Activated CD8-positive, alpha-beta memory T cell treated with anti-CD3 and anti-CD28 coated beads for 4 hours (primary cell): ENCODE measurements at places on chromosomes 12 and 14.

GRCh38 chr14:100796946-100797345 is 29.0 kb upstream of the MEG3 start:
- DNase-seq: no peak

DNA sequence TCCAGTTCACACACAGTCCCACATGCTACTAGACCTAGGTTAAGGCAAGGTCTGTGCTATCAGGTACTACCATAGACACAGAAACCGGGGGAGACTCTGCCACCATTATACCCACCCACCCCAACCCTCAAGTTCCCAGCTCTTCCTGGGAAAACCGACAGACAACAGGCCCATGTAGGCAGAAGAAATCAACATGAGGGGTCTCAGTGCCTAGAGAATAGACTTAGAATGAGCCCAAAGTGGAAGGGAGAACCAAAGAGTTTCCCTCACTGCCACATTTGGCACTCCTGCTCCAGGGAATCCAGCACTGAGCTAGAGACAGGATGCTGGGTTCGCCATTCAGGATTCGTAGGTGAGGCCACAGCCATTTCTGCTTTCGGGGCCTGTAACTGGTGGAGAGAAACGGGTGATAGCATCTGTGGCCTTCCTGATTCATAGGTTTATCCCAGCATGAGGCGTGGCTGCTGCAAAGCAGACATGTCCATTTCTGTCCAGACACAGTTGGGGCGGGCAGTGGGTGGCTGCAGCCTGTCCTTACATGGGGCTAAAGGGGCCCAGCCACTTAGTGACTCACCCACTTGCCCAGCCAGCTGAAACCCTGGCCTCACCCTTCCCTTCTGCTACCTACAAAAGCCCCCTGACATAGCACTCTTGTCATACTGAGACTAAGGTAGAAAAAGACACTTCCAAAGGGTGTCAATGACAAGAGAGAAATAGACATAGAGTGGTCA is 69.4 kb downstream of the IRF2BPL start:
- DNase-seq: no peak

- DNase-seq: no peak
Measured at GRCh38 chr12:23921099-23921856, 28.2 kb downstream of the SOX5 start.

GRCh38 chr12:29517264-29517663 is 19.8 kb upstream of the OVCH1 start:
- DNase-seq: no peak

- no peak for DNase-seq
Measured at GRCh38 chr12:102669056-102669455, 188.7 kb upstream of the IGF1 start.

- DNase-seq: no peak
Measured at GRCh38 chr12:98544751-98545150, 29.4 kb downstream of the TMPO start.

- no peak for DNase-seq
Measured at GRCh38 chr12:112007945-112008344, 5.0 kb downstream of the TMEM116 start.

- no peak for DNase-seq
Measured at GRCh38 chr14:32472512-32473463, 143.7 kb downstream of the AKAP6 start.

DNA sequence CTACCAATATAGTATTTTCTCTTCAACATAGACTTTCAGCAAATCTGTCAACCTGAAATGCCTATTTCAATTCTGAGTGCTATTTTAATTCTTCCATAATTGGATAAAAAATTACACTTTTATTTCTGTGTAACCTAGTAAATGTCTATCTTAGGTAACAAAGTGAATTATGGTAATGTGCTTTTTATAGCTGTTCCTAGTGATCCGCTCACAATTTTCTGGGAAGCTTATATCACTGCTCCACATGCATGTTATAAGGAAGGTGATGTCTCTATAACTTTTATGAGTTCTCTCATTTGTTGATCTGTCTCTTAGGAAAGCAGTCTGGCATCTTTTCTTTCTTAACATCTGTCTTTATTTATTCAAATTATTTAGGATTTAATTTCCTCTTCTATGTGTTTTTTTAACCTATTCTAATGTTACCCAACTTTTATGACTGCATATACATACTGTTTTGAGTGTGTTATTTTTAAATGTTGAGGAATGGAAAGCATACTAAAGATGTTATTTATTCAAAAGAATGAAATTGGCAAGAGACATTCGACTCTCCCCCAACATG is 777.1 kb upstream of the MDGA2 start:
- no peak for DNase-seq

DNA sequence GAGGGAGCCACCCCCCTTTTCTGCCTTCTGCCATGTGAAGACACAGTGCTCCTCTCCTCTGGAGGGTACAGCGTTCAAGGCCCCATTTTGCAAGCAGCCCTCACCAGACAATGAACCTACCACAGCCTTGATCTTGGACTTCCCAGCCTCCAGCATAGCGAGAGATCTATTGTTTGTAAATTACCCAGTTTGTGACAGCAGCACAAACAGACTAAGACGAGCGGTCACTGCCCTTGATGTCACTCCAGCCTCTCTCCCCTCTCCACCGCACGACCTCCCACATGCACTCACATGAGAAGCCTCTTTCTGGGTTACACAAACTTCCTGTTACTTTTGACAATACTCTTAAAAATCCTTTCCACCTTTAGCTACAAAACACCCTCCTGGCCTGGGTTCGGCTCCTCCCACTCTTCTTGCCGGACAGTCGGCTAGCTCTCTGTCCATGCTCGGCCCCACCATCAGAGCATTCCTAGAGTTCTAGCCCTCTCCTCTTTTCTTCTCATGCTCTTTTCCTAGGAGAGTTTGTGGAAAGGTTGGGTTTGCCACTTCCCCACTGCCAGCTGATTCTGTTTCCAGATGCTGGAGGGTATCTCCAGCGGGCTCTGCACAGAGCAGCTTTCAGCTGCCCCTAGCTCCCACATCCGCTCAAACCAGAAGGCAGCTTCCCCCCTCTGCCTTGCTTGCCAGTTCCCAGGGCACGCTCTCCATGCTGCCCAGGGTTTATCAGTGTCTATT is 124.3 kb downstream of the FOXN3 start:
- no peak for DNase-seq

DNA sequence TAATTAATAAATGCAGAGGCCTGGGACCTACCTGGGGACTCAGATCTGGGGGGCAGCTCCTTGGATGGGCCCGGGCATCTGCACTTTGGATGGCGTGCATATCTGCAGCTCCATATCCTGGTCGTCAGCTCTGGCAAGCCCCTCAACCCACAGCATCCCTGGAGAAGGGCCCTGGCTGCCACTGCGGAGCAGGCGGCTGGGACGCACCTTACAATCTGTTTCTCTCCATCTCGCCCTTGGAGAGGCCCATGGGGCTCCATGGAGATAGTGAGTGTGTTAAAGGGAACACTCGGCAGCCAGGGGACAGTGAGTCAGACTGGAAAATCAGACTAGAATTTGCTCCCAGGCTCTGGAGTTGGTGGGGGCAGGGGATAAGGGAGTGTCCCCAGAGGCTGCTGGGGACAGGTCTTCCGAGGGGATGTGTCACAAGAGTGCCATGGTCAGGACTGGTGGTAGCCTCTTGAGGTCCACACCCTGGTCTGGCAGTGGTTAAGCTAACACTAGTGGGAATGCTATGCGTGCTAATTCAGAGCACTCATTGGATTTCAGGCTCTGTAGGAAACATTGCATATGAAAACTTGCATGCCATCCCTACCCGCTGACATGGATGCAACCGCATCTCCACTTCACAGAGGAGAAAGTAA is 21.5 kb downstream of the RFLNA start:
- DNase-seq: no peak

DNA sequence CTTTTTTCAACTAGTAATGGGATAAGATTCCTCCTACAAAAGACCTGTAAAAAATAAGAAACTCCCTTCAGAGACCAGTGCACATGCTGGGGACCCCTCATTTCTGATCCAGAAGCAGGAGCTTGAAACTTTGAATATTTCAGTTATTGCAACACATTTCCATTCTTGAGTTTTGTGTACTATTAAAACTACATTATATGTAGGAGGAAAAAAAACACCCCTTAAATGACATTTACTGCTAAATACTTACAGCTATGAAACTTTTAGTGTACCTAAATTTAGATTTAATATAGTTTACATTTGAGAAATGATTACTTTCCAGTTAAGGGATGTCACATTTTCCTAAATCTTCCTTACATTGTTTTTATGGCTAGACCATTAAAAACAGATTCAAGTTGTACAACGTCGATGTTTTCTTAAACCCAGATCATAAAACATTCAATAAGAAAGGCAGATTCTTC is 4.1 kb downstream of the LRIG3 start:
- DNase-seq: no peak

GRCh38 chr12:121443193-121443870 is 43.4 kb downstream of the RNF34 start:
- DNase-seq: no peak

DNA sequence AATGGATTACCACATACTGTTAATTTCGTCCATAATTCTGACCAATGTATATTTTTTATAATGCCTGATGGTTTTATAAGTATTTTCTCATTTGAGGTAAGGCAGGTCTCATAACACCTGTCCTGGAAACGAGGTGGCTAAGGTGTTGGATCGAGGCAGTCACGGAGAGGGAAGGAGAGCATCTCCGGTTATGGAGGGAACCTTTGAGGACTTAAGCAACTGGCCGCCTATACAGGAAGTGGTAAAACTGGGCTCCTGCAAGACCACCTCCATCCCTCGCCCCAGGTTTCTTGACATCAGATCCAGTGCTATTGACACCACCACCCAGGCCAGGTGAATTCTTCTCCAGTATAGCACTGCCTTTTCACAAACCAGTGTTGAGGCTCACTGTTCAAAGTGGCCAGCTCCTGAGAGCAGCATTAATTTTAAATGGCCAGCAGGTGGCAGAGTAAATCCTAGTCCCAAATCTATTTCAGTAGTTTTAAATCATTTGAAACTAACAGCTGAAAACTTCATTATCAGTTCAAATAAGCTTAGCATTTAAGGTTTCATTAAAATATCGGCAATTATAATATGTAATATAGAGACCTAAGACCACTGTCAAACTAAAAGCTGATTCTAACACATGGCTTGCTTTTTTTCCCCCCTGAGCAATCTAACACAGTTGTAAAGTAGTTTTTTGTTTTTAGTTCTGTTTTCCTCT is 100.8 kb downstream of the PPM1A start:
- no peak for DNase-seq

GRCh38 chr12:122749569-122750332 is 2.9 kb upstream of the DENR start:
- DNase-seq: no peak

GRCh38 chr12:91307957-91308670 is 125.5 kb upstream of the DCN start:
- DNase-seq: no peak

GRCh38 chr14:53333809-53334208 is 180.7 kb upstream of the DDHD1 start:
- no peak for DNase-seq

GRCh38 chr12:109927622-109928021 is 27.5 kb downstream of the TCHP start:
- DNase-seq: no peak

DNA sequence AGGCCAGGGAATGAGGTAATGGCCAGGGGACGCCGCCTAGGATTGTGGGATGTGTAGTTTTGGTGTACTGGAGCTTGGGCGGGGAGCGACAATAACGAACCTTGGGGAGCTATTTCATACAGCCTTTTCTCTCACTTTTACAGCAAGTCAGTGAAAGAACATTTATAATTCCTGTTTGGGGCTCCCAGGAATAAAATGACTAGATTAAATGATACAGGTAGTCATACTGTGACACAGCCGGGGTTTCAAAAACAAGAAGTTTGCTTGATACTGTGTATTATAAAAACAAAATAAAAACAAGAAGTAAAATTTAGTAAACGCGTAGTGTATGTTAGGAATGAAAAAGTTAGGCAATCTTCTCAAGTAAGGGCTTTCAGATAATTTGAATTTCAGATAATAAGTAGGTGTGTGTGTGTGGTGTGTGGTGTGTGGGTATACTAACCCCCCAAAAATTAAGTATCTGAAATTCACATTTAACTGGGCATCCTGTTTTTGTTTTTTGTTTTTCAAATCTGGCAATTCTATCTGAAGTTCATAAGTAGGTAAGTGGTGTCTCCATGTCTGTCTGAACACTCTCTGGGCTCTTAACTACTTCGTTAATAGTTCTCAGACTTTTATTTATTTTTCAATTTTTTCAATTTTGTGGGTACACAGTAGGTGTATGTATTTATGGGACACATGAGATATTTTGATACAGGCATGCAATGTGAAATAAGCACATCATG is 458 bp upstream of the DCTN2 start:
- DNase-seq: no peak

DNA sequence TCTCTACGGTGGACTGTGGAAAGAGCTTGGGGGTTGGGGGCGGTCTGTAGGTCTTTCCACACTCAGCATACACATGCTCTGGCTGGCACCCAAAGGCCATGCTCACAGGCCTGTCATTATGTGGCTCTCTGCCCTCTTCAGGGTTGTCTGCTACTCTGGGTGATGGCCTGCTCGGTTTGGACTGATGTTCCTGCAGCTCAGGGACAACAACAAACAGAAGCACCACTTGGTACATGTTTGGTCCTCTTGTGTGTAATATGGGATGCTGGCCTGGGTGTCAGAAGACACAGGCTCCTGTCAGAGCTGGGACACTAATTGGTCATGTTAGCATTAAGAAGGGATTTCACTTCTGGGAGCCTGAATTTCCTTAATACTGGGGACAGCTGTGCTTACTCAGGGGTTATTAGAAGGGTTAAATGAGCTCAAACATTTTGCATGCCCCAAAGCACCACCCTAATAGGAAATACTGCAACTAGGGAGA is 32.7 kb upstream of the SELPLG start:
- DNase-seq: no peak

DNA sequence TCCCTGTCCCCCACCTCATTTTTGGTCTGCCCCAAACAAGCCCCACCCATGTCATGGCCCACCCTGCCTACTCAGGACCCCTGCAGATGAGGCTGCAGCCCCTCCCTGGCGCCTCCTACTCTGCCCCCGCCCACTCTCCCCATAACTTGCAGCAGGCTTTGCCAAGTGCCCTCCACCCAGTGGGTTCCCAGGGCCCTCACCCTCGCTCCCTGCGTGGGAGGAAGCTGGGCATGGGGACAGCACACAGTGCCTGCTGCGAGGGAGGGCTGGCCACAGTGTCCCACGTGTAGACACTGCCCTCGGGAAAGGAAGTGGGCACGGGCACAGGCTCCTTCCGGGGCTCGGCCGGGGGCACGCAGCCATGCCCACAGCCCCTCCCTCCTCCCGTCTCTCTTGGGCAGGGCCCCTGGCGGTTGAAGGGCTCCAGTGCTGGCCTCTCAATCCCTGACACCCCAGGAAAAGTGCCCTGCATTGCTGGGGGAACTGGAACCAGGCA is 9.4 kb downstream of the AKT1 start:
- DNase-seq: no peak

DNA sequence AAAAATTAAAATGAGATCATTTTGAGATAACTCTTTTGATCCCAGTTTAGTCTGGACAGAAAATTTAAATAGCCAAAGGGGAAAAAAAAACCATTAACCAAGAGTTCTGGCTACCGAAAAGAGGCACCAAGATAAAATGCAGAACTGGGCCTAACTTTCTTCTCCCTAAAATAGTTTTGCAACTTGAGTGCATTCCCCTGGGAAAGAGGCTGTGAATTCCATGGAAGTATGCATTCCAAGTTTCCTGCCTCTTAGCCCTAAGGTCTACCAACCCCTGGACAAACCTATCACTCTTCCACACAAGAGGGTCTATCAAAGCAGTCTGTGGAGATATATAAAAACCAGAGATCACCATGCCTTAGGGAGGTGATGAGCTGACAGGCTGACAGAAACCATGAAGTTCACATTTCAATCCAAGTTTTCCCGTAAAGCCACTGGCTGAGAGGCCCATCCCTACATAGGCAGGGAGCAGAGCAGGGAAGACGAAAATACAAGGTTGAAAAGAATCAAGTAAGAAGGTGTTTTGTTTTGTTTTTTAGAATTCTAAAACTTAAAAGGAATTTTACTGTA is 33.8 kb downstream of the DCP1B start:
- DNase-seq: no peak
